ENCODE measurements at places on chromosomes 7 and 10.
A peak's percentile ranks its signal among the peaks of the same experiment; 100 is the strongest.

GRCh38 chr7:25854608-25855497 is 297.1 kb upstream of the NFE2L3 start:
- DNase-seq, result peak; percentile 96

GRCh38 chr7:92964141-92964540 is 127.8 kb upstream of the CDK6 start:
- no peak for DNase-seq

GRCh38 chr7:82105463-82105862 is 335.6 kb upstream of the HGF start:
- DNase-seq, result peak; percentile 89

- DNase-seq, result no peak
Measured at GRCh38 chr10:20656886-20657285, 240.2 kb downstream of the NEBL start.

GRCh38 chr10:95831076-95831475 is 75.1 kb downstream of the ENTPD1 start:
- no peak for DNase-seq

- no peak for DNase-seq
Measured at GRCh38 chr10:113447278-113447677, 105.6 kb upstream of the HABP2 start.

GRCh38 chr10:46096909-46097575 is 51.0 kb upstream of the MSMB start:
- no peak for DNase-seq

- DNase-seq, result no peak
Measured at GRCh38 chr10:95458871-95459270, 102.3 kb downstream of the SORBS1 start.

GRCh38 chr10:7027913-7028808 is 382.7 kb downstream of the SFMBT2 start:
- peak; percentile 1 for DNase-seq

GRCh38 chr10:83075815-83076355 is 1063.4 kb upstream of the GHITM start:
- DNase-seq, result no peak

GRCh38 chr10:118990326-118990725 is 39.2 kb upstream of the NANOS1 start:
- DNase-seq, result no peak

DNA sequence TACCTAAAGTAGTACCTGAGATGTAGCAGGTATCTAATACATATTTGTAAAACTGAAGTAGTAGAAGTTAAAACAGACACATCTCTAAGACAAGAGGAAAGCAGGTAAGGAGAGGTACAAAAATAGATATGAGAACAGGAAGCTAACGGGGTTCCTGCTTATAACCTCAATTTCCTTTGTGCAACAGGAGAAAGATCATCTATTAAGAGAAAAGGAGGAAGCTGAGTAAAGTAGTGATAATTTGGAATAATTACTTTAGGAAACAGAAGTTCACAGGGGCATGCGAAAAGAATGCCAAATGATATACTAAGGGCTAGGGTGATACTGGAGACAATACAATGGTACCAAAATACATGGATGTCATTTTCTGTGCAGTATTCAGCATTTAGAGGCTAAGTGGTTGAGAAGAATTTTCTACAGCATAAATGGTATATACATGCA is 108.7 kb downstream of the NRBF2 start:
- DNase-seq, result no peak
